ENCODE measurements at places on chromosomes 1 and 21.

DNA sequence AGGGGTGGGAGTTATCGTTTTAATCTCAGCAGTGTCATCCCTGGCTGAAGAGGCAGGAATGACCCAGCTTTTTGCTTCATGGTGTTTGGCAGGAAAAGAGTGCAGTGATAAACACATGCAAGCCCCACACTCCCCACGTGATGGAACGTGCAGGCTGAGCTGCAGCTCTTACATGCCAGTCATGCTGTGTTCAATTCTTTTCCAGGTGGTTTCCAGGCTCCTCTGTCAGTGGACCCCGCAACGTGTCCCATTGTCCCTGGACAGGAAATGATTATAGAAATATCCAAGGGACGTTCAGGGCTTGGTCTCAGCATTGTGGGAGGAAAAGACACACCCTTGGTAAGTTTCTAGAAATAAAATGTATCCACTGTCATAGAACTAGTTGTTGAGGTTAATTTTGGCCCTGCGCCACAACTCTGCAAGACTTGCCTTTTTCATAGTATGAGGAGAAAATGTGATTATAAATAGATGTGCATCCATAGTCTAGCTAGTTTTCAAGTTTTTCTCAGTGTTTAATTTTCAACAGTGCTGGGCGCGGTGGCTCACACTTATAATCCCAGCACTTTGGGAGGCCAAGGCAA lies 110.2 kb upstream of the L1TD1 start:
- peak; percentile 40 for DNase-seq

DNA sequence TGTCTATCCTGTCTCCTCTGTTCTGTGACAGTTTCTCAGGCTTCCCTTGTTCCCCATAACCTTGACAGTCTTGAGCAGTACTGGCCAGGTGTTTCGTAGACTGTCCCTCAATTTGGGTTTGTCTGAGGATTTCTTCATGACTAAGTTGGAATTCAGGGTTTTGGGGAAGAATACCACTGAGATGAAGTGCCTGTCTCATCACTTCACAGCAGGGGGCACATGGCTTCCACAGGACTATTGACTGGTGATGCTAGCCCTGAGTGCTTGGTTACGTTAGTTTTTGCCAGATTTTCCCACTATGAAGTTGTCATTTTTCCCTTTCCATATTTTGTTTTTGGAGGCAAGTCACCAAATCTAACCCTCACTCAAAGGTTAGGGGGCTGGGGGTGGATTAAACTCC lies 45.7 kb downstream of the CDCP2 start:
- DNase-seq, result no peak

DNA sequence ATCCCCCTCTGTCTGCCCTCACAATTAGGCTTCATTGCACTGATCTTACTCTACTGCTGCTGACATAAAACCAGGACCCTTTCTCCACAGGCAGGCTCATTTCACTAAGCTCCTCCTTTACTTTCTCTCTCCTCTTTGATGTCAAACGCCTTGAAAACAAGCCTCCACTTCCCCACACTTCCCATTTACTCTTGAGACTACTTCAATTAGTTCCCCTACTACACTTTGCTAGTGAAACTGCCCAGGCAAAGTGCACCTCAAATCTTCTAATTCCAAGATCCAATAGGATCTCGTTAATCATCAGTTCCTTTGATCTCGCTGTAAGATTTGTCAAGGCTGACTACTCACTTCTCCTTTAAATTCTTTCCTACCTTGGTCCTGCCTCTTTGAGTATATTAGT lies 5.9 kb upstream of the CDC20 start:
- DNase-seq, result no peak

- DNase-seq, result no peak
Measured at GRCh38 chr1:79117376-79117775, 110.8 kb upstream of the ADGRL4 start.

DNA sequence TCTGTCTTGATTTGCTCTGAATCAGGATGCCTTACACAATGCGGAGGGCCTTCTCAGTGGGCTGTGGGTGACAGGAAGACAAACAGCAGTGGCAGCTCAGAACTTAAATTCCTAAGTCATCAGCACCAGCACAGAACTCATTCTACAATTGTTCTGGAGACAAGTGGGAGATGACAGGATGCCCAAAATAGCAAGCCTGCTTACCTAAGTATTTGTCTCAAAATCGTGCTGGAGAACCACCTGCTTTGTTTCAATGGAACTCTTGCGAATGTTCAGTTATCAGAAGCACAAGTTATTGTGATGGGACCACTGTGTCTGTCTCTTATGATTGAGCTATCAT lies 76.1 kb downstream of the VCAM1 start:
- no peak for DNase-seq

- peak; percentile 73 for DNase-seq
Measured at GRCh38 chr1:39272027-39272797, 67.7 kb downstream of the MACF1 start.

DNA sequence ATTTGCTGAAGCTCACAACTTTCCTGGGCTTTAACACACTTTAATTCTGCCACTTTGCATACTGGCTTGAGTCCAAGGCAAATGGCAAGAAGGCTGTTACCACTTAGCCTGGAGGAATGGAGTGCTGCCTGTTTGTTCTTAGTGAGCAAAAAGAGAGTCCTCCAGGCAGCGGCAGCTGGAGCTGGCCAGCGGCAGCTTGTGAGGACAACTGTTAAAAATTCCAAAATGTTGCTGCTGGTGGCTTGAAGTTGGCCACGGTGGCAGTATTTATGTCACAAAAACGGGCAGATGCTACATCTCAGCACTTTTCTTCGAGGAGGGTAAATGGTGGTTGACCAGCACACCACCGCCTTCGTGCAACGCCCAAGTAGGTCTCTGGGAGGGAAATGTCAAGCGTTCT lies 27.3 kb downstream of the STPG1 start:
- peak; percentile 31 for DNase-seq

DNA sequence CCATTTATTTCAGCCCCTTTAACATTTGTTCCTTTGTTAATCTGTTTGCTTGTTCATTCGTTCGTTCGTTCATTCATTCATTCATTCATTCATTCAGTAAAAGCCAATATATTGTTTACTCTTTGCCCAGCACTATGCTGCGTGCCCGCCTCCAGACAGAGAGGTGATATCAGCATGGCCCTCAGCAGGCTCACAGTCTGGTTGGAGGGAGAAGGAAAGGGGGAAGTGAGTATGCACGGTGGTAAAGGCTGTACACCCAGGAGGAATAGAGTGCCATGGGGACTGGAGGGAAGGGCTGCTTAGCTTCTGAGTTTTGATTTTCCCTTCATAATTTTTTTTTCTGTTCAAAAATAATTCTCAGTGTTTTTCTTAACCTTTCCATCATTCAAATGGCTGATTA lies 144.7 kb downstream of the NOS1AP start:
- no peak for DNase-seq

DNA sequence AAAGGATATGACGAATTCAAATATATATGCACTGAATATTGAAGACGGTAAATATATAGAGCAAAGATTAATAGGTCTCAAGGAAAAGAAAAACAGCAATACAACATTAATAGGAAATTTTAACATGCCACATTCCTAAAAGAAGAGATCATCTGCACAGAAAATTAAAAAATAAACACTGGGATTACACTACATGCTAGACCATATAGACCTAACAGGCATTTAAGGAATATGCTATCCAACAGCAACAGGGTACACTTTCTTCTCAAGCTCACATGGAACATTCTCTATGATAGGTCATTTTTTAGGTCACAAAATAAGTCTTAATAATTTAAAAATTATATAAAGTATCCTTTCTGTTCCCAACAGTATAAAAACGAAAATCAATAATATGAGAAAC lies 1038.3 kb downstream of the KCNT2 start:
- no peak for DNase-seq

- DNase-seq, result no peak
Measured at GRCh38 chr1:117014209-117014608, 12.6 kb downstream of the CD101 start.

DNA sequence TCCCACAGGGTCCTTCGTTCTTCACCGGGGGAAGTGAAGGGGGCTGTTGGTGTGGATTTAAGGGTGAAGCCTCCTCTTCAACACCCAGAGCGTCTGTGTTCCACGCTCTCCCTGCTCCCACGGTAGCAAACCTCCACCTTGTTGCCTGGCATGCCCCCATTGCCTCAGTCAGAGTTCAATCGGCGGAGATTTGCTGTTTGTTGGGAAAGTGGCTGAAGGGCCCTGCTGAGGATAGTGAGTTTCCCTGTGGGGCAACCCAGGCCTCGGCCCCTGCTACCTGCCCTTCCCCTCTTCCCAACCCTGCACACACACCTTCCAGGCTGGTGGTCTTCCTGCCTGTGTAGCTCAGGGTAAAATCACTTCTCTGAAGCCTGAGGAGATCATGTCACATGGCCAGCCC lies 60.5 kb downstream of the TOR1AIP2 start:
- no peak for DNase-seq

GRCh38 chr1:172662464-172663109 lies 3.7 kb downstream of the FASLG start:
- DNase-seq, result no peak

DNA sequence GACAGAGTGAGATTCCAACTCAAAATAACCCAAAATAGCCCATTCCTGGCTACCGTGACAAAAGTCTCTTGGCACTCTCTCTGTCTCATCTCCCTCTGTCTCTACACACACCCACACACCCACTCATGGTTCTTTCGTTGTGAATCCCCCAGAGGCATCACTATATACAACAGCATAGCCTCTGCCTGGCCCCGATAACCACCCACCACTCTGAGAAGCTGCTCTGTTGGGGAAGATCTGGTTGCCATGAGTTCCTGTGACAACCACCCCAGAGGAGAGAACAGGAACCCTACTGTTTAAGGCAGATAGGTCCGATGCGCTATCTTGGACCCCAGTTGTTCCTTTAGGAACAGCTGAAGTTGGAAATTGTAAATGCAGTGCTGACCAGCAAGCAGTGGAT lies 70.4 kb upstream of the LYST start:
- no peak for DNase-seq

DNA sequence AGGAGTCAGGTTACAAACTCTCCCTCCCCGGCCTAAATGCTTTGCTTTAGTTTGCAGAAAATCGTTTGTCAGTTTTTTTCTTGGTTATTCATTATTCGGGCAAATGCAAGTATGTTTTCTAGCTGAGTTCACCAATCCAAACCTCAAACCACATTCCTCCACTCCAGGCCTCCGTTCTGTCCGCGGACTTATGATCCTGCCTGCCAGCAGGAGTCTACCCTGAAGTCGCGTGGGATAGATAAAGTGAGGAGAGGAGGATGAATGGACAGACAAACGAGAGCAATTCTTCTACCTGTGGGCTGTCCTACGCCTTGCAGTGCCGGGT lies 1.3 kb downstream of the ADAMTS1 start:
- DNase-seq, result peak; percentile 34

DNA sequence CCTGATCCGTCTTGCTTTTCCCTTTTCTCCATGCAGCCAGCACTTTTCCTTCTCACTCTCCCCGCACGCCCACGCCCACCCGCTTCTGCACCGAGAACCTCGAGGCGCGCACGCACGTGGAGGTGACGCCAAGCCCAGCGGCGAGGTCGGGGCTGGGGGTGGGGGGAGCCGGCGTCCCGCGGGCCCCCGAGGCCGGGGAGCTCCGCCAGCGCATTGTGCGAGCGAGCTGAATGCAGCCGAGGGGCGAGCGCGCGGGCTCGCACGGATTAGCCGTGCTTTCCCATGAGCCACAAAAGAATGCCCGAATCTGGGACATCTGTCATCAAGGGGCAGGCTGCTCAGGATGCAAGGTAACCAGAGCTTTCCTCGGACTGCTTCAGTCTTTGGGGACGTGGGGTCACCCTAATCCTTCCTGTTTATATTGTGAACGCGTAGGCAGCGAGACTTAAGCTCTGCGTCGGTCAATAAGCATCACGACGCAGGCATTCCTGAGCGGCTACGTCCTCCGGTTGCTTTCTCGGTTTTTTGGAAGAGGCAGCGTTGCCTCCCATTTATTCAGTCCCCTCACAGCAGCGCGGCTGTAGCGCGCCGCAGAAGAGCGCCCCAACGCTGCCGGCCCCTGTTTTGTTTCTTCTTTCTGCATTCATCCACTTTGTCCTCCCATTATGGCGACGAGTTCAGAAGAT lies 67.3 kb upstream of the AKT3 start:
- peak; percentile 70 for DNase-seq

DNA sequence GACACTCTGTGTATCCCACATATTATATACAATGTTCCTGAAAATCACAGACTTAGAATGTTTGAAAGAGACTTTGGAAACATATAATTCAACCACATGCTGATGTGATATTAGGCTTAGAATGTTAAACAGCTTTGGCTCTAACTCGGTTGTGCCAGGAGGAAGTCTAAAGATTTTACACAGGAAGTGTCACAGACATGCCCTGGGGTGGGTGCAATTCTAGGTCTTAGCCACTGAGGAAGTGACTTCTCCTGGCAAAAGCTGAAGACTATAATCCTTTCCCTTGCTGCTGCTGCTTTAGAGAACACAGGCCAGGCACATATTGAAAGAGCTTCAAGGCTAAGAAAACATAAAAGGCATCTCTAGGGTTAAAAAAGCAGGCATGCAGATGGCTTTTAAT lies 51.0 kb downstream of the RPL5 start:
- DNase-seq, result no peak

DNA sequence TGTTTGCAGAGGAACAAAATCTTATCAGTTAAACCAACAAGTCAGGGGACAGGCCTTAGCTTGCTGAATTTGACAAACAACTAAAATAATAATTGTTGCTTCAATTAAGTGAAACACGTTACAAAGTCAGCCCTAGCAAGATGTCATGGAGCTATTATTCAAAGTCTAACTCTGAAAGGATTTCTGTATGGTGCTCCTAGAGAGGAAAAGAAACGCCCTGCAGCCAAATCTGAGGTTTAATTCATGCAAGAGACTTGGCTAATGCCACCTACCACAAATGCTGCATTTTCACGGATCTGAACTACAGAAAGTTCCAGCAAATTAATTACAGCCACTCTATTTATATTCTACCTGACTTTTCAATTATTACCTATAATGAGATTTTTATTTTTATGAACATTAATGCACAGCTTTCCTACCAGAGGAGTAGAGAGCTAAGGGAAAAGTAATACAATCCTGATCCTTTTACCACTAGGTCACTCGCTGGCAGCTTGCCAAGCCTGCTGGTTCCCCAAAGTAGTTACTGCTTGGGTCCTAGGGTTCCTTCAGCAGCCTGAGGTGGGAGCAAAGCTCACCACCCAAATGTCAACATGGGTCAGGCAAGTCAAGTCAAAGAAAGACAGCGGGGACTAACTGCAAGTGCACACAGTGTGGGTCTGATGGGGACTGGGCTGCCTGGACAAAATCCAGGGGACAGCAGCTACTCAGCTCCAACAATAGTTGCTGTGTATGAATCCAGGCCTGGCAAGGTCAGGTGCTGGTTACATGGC lies 8.5 kb downstream of the COLGALT2 start:
- no peak for DNase-seq

- peak; percentile 73 for DNase-seq
Measured at GRCh38 chr1:150221552-150221951, 14.4 kb downstream of the ANP32E start.

GRCh38 chr21:43191971-43192370 lies 23.2 kb downstream of the CRYAA start:
- DNase-seq, result no peak

- peak; percentile 27 for DNase-seq
Measured at GRCh38 chr1:197327776-197328364, 59.8 kb downstream of the CRB1 start.

GRCh38 chr1:92877792-92878191 lies 46.0 kb downstream of the RPL5 start:
- DNase-seq, result peak; percentile 70
